AG20443 (cell line): ENCODE measurements at places on chromosomes 16 and 17.

DNA sequence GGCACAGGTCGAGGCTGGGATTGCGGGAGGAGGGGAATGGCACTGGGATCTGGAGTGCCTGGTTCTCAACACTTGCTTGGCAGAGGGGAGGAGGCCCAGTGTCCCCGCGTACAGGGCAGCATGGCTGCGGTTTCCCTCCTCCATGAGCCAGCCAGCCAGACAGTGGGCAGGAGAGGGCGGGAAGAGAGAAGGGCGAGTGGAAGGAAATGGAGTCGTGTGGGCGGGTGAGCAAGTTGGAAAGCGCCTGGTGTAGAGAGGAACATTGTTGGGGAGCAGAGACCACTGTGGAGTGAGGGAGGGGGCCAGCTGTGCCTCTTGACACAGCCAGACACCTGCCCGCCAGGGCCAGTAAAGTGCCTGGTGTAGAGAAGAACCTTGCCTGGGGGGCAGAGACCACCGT is 130.5 kb downstream of the OR1D5 start:
- DNase-seq = no peak

DNA sequence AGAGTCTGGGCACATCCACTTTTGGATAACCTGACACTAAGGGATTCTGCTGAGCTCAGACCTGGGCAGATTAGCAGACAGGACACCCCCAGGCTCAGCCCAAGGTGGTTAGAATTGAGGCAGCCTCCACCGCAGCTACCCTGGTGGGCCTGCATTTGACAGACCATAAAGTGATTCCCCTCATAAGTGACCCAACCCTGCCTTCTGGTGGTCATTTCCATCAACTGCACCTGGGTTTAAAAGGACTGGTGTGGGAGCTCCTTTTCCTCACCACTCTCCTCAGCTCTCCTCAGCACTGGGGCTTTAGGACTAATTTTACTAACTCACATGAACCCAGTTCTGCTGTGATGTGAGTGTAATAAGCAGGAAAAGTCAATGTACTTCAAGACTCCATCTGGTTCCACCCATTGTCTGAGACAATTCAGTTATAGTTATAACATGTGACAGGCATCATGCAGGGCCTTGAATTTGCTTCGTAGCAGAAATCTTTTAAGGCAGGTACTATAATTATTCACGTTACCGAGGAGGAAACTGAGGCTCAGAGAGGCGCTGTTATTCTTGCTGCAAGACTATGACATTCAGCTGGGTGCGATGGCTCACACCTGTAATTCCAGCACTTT is 42.5 kb downstream of the MYH3 start:
- peak; percentile 78 for DNase-seq

GRCh38 chr16:715477-716199 is 720 bp downstream of the METRN start:
- peak; percentile 46 for DNase-seq

DNA sequence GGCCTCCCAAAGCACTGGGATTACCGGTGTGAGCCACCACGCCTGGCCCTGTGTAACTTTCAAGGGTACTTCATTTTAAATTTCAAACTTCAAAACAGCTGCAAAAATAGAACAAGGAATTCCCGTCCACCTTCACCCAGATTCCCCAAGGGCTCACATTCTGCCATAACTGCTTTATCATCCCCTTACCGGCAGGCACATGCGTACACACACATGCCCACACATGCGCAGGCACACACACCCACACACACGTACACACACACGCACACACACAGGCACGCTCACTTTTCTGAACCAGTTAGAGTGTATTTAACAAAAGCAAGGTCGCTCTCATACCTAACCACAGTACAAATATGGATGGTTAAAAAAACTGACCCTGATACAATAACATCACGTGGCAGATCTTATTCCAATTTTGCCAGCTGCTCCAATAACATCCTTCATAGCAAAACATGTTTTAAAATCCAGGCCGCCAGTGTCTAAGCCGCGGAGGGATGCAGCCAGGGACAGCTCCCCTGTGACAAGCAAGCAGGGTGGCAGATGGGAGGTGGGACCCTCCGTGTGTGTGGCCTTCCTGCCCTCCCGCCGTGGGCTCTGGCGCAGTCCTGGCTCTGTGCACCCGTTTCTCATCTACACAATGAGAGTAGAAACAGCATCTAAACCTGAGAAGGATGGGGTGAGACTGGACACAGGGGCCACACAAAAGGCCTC is 23.1 kb downstream of the PDIA2 start:
- DNase-seq = no peak

- DNase-seq = peak; percentile 16
These were observed 50.7 kb downstream of the ADCY7 start for GRCh38 chr16:50316848-50317630.

DNA sequence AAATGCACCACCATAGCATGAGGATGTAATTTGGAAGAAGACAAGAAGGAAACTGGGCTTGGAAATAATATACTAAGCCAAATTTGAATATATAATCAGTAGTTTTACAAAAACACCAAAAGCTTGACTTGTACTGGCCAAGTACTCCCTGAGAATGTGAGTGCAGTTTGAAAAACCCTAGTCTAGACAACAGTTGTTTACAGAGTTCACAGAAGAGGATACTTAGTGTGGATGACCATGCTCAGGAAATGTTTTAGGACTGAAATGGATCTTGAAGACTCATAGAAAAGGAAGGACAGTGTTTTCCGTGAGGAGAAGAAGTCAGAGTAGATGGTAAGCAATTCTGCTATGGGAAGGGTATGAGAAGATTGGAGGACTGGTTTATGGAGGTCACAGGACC is 1.9 kb upstream of the CDYL2 start:
- no peak for DNase-seq

GRCh38 chr17:36597226-36597625 is 4.2 kb upstream of the MRM1 start:
- no peak for DNase-seq

DNA sequence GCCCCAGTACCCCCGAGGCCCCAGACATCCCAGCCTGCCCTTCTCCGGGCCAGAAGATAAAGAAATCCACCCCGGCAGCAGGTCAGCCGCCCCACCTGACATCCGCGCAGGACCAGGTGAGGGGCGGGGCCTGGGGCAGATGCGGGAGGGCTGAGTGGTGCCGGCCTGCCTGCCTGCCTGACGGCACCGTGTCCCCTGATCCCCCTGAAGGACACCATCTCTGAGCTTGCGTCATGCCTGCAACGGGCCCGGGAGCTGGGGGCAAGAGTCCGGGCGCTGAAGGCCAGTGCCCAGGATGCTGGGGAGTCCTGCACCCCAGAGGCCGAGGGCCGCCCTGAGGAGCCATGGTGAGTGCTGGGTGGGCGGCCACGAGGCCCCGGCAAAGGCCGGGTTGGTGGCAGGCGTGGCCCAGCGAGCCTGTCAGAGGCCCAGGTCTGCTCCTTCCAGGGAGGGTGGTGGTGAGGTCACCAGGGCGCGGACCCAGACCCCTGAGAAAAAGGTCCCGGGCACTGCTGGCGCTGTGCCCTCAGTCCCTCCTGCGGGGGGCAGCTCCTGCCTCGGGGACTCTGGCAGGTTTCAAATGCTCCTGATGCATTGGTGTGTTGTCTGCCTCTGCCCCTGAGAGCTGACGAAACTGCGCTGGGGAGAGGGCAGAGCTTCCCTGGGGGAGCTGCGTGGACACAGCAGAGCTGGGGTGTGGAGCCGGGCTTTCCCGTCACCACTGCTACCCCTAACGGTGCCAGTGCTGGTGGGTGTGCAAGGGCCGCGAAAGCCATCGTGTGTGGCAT is 1.2 kb downstream of the CDT1 start:
- no peak for DNase-seq

DNA sequence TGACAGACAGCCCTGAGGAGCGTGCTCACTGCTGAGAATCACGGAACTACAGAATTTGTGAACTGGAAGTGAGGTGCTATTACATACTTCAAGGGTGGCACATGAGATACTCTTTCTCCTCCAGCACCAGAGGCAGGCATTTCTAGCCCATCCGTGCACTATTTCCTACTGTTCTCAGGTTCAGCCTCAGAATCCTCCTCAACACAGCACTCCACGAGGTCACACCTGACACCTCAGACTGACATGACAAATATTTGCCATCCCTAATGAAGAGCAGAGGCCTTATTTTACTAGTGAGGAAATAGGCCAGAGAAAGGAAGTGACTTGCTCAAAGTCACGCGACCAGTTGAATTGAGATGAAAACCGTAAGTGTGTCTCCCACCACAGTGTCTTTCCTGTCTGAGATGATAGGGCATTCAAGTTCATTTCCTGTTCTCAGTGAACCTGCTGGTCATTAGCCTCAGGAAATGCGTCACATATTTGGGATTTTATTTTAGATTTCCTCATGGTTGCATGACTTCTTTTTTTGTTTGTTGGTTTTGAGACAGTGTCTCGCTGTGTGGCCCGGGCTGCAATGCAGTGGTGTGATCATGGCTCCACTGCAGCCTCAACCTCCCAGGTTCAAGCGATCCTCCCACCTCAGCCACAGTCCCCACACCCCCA is 23.6 kb downstream of the SEZ6 start:
- no peak for DNase-seq

DNA sequence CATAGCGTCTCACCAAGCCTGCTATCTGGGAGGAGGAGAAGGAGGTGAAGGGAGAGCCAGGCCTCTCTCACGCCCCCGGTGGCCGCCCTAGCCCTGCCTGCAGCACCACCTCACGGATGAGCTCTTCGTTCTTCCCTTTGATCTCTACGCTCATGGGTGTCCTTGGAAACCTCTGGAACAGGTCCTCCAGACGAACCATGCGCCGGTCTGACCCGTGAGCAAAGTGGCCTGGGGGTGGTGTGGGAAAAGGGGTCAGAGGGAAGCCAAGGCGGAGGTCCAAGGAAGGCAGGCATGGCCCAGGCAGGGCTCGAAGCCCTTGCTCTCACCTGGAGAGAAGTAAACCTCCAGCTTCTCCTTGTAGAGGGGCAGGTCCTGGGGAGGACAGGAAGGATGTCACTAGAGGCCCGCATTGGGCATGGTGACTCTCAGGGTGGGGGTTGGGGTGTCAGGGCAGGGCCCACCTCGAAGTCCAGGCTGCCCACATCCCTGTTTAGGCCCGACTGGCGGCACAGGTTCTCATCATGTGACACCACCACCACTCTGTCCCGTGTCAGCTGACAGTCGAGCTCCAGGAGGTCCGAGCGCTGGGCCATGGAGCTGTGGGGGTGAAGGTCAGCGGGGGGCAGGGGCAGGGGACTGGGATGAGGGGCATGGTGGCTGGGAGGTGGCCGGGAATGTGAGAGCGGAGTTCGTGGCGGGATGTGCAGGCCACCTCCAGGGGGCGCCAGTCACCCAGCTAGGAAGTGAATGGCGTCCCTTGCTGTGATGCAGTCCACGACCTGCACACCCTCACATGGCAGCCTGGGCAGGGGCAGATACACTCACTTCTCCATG is 923 bp downstream of the GDPD3 start:
- peak; percentile 82 for DNase-seq

DNA sequence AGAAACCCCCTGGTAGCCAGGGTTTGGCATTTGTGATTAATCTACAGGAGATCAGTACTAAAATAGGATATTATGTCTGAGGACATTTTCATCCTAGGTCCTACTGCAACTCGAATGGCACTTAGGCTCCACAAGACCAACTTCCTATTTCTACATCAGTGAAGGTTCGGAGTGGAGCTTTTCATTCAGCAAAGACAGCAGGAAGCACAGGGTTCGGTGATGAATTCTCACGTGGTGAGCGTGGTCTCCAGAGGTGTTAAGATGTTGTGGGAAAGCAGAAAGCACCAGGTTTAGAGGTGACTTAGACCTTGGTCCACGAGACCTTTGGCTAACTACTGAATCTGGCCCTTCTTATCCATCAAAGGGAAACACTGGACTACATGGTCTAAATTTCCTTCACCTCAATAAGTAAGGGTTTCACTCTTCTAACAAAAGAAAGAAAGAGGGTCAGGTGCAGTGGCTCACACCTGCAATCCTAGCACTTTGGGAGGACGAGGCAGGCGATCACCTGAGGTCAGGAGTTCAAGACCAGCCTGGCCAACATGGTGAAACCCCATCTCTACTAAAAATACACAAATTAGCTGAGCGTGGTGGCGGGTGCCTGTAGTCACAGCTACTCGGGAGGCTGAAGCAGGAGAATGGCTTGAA is 13.9 kb upstream of the HELZ start:
- no peak for DNase-seq

GRCh38 chr16:51408357-51408756 is 257.3 kb upstream of the SALL1 start:
- DNase-seq = no peak

DNA sequence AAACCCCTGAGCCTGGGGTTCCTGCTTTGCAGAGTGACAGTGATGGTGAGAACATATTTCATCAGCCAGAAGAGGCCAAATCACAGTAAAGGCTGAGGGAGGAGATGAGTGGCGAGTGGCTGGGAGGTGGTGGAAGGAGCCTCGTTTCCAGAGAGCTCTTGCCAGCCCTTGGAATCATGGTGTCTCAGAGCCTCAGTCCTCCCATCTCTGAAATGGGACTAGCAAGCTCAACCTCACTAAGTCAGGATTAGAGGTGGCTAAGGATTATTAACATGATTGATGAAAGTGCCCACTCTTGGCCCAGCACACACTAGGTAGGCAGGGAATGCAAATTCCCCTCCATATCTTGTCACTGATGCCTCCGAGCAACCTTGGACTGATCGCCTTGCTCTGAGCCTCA is 43.0 kb downstream of the IL4R start:
- no peak for DNase-seq

- DNase-seq = no peak
These were observed 86.7 kb downstream of the IRX5 start for GRCh38 chr16:55017321-55017720.

DNA sequence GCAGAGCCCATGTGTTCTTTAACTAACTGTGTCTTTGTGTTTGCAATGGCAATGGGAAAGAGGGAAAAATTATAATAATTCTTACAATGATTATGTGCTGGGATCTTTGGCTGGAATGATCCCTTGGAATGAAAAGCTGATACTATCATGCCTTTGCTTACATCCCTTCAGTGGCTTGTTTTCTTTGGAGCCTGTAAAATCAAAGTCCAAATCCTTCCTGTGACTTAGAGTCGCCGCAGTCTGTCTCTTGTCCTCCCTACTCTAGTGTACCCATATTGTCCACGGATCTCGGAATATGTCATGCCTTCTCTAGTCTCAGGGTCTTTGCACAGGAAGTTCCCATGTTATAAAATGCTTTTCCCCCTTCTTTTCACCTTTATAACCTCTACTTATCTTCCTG is 111.7 kb upstream of the MAF start:
- DNase-seq = no peak

GRCh38 chr17:30952638-30953393 is 18.0 kb upstream of the RNF135 start:
- DNase-seq = no peak

DNA sequence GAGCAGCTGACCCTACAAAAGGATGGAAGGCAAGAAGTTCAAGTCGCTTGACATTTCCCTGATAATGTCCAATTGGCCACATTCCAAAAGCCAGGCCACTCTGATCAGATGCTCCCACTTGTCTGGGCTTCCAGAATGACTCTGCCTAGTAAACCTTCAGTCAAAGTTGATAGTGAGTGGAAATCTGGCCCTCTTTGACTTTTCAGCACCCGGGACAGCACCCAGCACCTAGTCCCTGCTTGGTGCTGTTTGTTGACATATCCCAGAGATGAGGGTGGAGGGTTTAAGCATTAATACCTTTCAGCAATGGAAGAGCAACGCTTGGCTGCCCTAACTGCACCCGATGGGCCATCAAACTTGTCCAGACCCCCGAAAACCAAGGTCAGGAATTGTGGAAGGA is 131.3 kb downstream of the AIPL1 start:
- peak; percentile 27 for DNase-seq

GRCh38 chr17:44053125-44053872 is 13.2 kb downstream of the LSM12 start:
- DNase-seq = no peak

GRCh38 chr16:12819126-12820117 is 15.7 kb upstream of the CPPED1 start:
- peak; percentile 87 for DNase-seq

GRCh38 chr17:70968302-70968701 is 799.0 kb downstream of the KCNJ2 start:
- no peak for DNase-seq
